ENCODE measurements at places on chromosomes 6 and 20.
A peak's percentile ranks its signal among the peaks of the same experiment; 100 is the strongest.

DNA sequence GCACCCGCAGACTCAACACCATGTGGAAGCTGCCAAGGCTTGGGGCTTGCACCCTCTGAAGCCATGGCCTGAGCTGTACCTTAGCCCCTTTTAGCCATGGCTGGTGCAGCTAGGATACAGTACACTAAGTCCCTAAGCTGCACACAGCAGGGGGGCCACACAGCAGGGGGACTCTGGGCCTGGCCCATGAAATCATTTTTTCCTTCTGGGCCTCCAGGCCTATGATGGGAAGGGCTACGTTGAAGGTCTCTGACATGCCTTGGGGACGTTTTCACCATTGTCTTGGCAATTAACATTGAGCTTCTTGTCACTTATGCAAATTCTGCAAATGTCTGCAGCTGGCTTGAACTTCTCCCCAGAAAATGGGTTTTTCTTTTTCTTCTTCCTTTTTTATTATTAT is 103.3 kb downstream of the SLC16A10 start:
- no peak for DNase-seq

- no peak for DNase-seq
These were observed 76.0 kb downstream of the MAN1A1 start for GRCh38 chr6:119273272-119274196.

DNA sequence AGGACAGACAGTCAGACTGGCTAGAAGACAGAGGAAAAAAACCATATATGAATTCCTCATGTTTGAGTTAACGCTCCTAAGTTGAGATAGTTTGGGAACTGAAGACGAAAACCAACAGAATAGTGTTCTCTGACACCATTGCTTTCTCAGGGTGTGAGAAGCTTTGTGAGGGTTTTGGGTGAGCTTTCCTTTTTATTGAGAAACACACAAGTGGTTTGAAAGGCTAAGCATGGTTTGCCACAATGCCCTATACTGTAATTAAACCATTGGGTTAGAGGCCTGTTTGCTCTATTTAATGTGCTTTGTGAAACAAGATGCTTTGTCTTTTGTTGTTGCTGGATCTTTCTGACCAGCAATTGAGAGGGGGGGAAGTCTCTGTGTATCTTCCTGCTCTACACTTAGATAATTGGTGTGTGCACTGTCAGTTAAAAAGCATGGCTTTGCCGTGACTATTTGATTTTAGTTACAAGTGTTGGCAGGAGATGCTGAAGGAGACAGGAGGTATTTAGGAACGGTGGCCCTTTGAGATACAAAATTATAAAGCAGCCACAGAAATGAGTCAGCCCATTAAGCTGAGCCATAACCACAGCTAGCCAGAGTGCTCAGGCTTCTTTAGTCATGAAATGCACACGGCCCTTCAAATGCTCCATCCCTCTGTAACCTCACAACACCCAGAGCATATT is 273.0 kb upstream of the PREP start:
- DNase-seq, result peak; percentile 4

GRCh38 chr6:139625998-139626975 is 251.8 kb upstream of the CITED2 start:
- no peak for DNase-seq

DNA sequence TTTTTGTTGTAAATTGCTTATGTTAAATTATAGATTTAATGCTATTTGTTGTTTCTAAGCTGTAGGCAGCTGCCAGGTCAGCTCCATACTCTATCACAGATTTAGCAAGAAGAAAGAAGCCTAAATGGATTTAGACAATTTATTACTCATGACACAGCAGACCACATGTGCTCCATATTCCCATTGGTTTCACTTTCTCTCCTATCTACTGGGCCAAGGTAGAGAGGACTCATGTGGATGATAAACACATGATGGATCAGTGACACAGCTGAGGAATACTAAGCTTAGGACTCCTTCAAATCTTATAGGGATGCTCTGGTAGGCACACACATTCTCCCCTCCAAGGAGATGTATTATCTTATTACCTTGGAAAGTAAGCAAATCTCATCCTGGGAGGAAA is 553.0 kb upstream of the ADGRB3 start:
- DNase-seq, result no peak

DNA sequence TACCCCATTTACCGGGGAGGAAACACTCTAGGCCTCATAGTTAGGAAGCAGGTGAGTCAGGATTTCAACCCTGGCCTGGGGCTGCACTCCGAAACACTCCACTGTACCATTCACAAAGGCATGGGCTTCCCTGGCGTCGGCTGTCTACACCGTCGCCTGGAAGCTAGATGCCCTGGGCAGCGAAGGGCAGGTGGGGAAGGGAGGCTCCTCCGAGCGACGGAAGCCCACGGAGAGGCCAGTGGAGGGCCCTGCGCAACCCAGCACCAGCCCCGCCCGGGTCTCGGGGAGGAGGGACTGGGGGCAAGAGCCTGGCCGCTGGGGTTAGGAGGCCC is 16.1 kb downstream of the SDCBP2 start:
- DNase-seq, result no peak

DNA sequence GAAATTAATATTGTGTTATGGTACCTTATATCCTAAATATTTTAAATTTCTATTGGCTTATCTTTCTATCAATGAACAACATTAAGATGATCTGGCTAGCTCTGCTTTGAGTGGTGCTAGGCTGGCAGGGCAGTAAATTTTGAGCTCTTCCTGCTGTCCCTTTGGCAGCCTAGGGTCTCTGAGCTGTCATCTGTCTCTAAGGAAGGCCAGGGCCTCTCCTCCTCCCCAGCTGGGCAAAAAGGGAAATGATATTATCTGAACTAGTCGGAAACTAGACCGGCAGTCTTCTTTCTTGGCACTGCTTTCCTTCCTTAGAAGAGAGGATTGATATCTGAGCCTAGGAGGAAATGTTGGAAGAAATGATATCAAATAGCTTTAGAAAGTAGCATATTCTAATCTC is 176.7 kb upstream of the BTBD3 start:
- DNase-seq, result no peak

DNA sequence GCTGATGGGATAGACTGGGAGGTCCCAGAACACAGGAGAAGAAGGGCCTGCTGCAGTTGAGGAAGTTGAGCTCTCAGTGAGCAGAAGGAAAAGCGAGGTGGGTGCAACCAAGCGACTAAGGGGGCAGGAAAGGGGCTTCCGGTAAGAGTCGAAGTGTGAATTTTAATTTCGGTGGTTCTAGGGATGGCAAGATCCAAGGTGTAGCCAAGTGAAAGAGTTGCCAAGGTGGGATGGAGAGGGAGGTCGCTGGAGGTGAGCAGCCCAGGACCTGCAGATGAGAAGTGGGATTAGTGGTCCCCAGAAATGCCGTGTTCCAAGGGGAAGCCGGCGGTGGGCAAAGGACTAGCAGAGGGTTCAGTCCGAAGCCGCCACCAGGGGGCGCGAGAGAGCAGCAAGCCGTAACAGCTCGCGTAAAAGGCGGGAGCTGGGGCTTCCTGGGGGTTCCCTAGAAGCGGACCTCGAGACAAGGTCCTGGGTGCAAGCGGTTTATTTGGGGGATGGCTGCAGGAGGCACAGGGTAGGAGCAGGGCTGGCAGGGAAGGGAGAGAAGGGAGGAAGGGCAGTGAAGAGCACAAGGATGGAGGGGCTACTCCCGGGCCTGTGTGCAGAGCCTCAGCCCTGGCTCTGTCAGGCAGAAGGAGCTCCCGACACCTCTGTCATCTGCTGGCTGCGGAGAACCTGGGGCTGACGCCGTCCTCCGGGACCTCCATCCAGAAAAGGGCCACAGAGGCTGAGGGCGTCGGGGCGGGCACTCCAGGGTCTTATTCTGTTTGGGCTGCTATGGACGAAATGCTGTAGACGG is 103.6 kb downstream of the PAX1 start:
- peak; percentile 18 for DNase-seq

DNA sequence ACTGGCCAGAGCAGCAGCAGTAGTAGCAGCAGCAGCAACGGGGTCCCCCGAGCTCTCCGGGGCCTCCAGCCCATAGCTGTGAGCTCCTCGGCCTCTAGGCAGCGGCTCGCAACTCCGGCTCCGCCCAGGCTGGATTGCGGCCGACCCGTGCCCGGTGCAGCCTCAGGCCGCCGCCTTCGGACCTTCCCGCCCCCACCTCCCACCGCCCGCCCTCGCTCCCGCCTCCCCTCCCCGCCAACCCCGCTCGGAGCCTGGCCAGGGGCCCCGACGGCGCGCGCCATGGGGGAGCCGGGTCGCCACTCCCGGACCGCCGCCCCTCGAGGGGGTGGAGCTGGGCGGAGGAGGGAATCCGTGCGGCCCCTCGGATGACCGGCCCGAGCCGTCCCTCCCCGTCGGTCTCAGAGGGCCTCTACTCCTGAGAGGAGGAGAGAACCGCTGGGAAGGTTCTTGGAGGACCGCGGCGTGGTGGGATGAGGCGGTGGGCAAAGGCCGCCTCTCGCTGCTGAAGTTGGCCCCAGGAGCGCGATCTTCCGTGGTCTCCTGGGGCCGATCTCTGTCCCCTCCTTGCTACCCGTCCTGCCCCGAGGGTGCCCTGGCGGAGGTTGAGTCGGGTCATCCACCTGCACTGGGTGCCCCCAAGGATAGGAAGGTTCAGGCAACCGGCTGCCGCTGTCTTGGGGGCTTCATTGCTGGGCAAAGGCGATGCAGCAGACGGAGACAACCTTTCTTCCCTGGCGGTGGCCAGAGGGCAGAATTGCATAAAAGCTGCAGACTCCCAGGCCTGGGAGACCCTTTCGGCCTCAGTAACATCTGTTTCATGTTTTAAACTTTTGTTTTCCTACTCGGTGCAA is at the start of gene ADAM33:
ADAM33 (minus strand) TSS at position 80 of the 851 bp plus-strand sequence; CDS start at position 74, 6 bp downstream.
- DNase-seq, result no peak

DNA sequence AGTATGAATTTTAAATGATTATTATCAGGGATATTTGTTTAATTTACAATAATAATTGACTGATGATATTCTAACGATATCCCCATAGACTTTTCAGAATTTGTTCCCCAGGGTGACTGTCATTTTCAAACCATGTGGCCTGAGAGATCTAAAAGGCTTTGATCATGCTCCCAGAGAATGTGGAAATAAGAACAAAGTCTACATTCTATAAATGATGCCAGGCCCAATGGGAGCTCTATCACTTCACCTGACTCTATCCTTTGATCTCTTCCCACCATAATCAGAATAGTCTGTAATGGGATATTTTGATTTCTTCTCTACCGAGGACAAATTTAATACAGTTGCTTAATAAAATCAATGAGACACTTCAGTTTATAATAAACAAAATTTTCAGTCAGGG is 483.4 kb upstream of the IRAK1BP1 start:
- DNase-seq, result no peak

- no peak for DNase-seq
These were observed 75.9 kb downstream of the FOXA2 start for GRCh38 chr20:22508426-22508825.

DNA sequence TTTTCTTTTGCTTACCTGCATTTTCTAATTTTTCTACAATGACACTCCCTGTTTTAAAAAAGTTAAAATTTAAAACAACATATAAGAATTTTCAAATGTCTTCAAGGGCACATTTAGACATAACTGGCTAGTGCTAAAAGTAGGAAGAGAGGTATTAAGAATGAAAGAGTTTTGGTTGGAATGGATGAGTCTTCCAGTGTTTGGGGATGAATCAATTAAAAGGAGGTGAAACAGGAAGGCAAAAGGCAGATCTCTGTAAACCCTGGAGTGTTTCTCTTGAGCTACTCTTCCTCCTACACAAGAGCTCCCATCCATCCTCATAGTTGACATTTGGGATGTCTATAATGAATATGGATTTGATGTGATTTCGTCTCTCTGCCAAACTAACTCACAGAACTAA is 238.5 kb upstream of the SUPT3H start:
- DNase-seq, result no peak

- no peak for DNase-seq
These were observed 52.6 kb downstream of the BMP5 start for GRCh38 chr6:55822815-55823214.

DNA sequence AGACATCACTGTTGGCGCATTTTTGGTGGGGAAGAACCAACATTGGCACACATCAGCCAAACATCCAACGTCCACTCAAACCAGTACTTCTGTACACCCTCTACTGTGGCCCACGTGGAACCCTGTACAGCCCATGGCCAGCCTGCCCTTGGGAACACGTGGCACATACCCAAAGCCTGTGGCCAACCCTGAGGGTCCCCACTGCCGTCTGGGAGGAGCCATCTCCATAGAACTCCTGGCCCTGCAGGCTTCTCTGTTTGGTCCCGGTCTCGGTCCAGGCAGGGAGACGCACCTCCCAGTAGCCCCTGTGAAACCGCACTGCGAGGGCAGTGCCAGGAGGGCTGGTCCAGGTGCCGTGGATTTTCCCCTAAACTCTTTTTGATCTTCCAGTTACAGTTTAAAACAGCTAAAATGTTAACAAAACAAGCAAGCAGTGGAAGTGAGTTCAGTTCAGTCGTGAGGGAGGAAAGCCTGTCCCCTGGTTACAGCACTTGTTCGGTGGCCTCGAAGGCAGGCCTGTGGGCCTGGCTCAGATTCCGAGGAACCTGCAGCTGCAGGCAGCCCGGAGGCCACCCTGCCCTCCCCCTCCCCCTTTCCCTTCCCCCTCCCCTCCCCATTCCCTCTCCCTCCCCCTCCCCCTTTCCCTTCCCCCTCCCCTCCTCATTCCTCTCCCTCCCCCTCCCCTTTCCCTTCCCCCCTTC is 233.7 kb downstream of the DLL1 start:
- no peak for DNase-seq

DNA sequence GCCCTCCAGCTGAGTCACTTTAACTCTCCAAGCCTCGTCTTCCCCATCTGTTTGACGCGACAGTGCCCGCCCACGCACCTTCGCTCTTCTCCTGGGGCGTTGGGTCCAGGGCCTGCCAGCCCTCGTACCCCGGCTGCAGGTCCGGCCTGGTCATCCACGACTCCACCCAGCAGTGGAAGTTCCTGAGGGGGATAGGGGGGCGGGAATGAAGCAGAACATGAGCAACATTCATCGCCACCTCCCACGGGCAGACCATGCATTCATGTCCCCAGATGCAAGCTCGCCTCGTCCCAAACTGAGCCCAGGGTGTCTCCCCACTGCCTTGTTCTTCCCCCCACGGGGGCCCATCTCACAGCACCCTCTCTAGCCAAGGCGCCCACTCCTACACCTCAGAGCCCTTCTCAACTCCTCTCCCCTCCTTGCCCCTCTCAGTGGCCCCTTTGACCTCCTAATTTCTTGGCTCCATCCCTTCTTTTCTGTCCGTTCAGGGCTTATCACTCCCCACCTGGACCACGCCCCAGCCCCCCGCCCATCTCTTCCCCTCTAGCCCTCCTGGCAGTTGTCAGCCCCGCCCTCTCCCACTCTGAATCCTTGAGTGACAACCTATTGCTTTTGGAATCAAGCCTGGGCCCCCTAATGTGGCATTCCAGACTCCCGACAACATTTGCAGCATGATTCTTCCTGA is 23.7 kb downstream of the TGM2 start:
- no peak for DNase-seq

- no peak for DNase-seq
These were observed 9.5 kb downstream of the CITED2 start for GRCh38 chr6:139364982-139365379.

- DNase-seq, result no peak
These were observed 219.0 kb downstream of the NKAIN2 start for GRCh38 chr6:124022641-124023040.

- DNase-seq, result no peak
These were observed 16.7 kb downstream of the PLAGL2 start for GRCh38 chr20:32190616-32191415.

- DNase-seq, result no peak
These were observed 63.9 kb downstream of the PTPN1 start for GRCh38 chr20:50574108-50574507.

- no peak for DNase-seq
These were observed 183.6 kb upstream of the PRDM1 start for GRCh38 chr6:105902401-105903031.
